ENCODE measurements at places on chromosomes 6 and 20.
A peak's percentile ranks its signal among the peaks of the same experiment; 100 is the strongest.

DNA sequence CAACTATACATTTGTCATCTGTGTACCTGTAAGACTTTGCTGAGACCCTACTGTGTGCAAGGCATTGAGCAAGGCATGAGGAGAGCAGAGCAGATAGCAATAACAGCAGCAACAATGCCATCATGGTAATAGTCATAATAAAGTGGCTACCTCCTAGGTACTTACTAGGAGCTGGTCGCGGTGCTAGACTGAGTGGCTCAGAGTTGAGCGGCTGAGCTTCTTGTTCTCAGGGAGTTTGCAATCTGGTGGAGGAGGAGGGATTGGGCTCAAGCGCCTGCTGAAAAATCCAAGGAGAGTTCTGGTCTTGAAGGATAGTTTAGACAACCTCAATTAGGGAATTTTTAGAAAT is 25.3 kb upstream of the CCDC167 start:
- DNase-seq, result no peak

- DNase-seq, result no peak
These were observed 33.3 kb downstream of the CPNE5 start for GRCh38 chr6:36805917-36806316.

DNA sequence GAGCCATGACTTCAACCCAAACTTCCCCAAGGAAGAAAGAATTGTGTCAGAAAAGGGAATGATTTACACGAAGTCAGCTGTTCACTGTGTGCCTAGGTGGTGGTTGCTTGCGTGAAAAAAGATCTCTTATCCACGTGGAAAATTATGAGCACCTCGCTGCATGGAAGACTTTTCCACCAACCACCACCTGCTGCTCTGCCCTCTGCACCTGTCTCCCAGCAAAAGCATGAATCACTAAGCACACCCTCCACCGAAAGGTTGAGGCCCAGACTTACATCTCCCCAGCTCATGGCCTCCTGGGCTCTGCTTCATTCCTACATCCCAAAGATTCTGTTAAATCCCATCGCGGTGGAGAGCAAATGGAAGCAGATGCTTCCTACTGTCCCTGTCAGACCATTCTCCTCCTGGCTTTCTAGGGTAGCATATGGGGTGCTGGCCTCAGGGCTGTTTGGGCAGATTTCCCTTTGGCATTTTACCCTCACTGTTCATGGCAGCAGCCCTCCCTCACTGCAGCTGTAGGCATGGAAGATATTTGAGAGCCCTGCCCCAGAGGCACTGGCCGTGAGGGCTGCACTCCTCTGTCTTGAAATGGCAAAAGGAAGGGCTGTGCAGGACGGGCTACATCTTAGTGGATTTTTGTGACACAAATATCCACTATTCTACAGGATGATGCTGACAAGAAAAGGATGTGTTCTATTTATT is 37.6 kb upstream of the CST5 start:
- no peak for DNase-seq

DNA sequence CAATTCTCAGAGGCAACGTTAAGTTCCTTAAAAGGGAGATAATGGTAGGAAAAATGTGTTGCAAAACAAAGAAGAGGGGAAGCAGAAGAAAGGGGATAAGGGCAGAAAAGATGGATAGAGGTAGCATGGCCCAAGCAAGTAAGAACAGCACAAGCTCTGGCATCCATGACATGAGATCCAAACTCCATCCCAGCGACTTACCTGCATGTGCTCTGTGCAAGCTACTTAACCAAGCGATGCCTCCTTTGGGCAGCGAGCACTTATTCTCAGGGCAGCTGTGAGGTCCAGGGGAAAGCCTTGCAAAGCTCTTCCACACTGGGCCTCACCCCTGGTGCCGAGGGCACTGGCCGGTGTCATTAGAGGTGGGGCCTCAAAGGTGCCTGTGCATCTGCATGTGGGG is 295.2 kb downstream of the FOXC1 start:
- no peak for DNase-seq

DNA sequence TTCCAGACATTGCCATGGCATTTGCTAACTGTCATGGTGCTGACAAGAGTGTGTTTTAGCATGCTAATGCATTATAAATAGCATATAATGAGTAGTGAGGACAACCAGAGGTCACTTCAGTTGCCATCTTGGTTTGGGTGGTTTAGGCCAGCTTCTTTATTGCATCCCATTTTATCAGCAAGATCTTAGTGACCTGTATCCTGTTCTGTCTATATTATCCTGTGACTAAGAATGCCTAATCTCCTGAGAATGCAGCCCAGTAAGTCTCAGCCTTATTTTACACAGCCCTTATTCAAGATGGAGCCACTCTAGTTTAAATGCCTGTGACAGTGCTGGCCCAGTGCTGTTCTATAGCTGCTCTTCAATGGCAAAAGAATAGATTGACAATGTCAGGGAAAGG is 781.0 kb upstream of the ADGRB3 start:
- no peak for DNase-seq

GRCh38 chr6:52635049-52635577 is 35.8 kb upstream of the TMEM14A start:
- DNase-seq, result peak; percentile 57

DNA sequence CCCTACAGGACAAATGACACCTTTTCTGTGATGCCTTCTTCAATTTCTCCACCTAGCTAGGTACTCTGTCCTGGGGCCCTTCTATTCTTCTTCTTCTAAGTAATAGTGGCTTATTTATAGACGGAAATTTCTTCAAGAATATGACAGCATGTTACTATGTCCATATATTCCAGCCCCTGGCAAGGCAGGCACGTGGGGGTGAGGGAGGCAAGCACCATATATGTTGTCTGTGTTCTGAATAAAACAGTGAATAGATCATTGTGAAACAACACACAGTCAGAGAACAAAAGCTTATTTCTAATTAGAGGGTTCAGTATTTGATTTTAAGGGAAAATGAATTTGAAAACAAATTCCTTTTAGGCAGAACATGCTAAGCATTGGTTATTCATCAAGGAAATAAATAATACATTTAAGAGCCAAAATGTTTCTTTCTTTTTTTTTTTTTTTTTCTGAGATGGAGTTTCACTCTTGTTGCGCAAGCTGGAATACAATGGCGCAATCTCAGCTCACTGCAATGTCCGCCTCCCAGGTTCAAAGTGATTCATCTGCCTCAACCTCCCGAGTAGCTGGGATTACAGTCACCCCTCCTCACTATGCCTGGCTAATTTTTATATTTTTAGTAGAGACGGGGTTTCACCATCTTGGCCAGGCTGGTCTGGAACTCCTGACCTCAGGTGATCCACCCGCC is 6.2 kb downstream of the HEBP2 start:
- DNase-seq, result no peak

- no peak for DNase-seq
These were observed 8.4 kb downstream of the PSMA7 start for GRCh38 chr20:62134735-62135231.

GRCh38 chr6:37036146-37036545 is 30.7 kb downstream of the FGD2 start:
- peak; percentile 66 for DNase-seq

GRCh38 chr6:74606582-74607071 is 599.2 kb downstream of the COL12A1 start:
- no peak for DNase-seq
